ENCODE measurements at places on chromosomes 6 and 20.

DNA sequence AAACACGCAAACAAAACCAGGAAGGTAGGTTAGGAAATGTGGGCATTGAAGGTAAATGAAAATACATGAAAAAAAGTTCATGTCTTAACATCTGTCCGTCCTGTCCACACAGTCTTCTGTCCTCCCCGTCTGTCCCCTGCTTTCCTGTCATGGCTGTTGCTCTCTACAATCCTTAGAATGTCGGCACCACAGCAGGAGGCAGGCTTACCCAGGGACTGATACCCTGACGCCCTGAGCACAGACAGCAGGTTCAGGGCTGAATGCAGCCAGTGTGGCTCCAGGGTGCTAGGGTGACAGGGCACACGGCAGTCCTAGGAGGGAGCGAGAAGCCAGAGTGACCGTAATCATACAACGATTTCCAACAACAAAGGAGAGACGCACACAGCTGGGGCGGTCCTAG is 123.7 kb downstream of the IRF4 start:
- DNase-seq = no peak

DNA sequence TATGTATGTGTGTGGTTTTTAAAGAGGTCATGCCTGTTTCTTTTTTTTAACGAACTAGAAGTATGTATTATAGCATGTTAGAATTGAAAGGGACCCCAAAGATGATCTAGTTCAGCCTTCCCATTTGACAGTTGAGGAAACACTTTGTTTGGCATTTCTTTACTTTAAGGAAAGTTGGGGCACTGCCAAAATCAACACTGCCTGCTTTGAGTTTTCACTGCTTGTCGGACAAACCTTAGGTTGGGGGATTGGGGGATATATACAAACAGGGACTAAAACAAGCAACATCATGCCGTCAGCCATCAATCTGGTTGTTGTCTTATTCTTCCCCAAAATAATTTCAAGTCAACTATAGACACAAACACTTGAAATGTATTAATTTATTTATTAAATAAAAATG is 14.1 kb upstream of the CALHM6 start:
- DNase-seq = no peak

GRCh38 chr6:167548451-167548850 is 223.6 kb downstream of the TTLL2 start:
- DNase-seq = no peak

GRCh38 chr6:101276066-101276465 is 117.4 kb upstream of the GRIK2 start:
- DNase-seq = no peak

DNA sequence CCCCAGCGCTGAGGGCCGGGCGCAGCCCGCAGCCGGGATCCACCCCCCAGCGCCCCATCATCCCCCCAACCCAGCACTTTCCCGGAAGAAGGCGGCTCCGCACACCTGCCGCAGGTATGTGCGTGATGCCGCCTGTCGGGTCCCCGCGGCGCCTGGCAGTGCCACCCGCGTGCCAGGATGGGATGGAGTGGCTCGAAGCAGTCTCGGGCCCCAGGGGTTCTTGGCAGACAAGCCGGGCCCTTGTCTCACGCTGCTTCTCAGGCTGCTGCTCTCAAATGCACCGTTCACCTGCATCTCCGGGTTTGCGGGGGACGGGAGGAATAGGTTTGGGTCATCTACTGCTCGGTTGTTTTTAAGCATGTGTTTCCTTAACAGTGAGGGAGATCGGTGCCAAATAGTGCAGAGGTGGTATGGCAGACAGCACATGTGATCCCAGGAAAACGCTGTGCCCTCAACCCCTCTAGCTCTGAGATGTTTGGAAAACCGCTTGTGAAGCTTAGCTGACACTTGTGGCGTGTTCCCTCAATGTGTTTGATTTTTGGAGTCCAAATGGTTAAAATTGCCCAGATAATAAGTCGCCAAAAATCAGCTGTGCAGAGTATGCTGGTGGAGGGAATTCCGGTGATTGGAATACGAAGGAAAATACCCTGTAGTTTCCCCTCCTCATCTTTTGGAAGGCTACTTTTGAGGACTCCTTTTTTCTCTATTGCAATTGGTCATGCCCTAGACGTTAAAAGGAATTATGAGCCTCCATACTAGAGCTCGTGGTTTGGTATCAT is 926 bp downstream of the MYLIP start:
- no peak for DNase-seq
